ENCODE measurements at places on chromosomes 12 and 14. TPM values are rescaled to one million over a fixed set of nuclear protein-coding genes. Genes with fewer than 3 reads are reported as not detected.
A peak's percentile ranks its signal among the peaks of the same experiment; 100 is the strongest.

GRCh38 chr12:50574601-50575348 lies 70.0 kb downstream of the DIP2B start:
- peaks cover 69% of the 10 kb centered on the region for H3K4me1 ChIP-seq
- peak overlapping the region; percentile 29 for H3K27ac ChIP-seq
- H3K36me3 ChIP-seq = no peaks in the 10 kb centered on the region
- H3K4me3 ChIP-seq = no peak overlapping the region
- no peak for DNase-seq

Gene CHGA
- total RNA-seq = not detected

Gene CEBPE
- total RNA-seq = not detected

Gene ARL1
- total RNA-seq = 54.6 TPM

GRCh38 chr14:26791117-26791806 lies 193.4 kb upstream of the NOVA1 start:
- H3K27me3 ChIP-seq = no peaks in the 10 kb centered on the region
- no peak for DNase-seq
- H3K36me3 ChIP-seq = no peaks in the 10 kb centered on the region
- no peak overlapping the region for H3K27ac ChIP-seq

- no peaks in the 10 kb centered on the region for H3K27me3 ChIP-seq
- no peaks in the 10 kb centered on the region for H3K36me3 ChIP-seq
- no peak for DNase-seq
- no peak overlapping the region for H3K4me3 ChIP-seq
- no peaks in the 10 kb centered on the region for H3K4me1 ChIP-seq
These were observed 127.2 kb upstream of the ATF7IP start for GRCh38 chr12:14238221-14238792.

DNA sequence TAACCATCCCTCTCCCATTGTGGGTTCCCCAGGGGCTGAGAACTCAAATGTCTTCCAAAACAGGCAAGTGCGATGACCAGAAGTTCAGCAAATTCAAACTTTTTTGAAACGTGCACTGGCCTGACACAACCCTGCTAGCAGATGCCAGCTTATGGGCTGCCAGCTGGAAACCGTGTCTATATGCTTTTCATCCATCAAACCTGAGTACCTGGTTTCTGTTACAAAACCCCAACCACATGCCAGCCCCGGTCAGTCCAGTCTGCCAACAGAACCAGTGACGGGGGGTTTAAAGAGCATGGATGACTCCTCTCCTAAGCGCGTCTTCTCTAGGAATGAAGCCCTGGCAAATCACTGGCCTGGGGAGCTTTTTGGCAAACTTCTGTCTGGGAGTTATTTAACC lies 189.7 kb downstream of the TTC7B start:
- peaks cover 54% of the 10 kb centered on the region for H3K4me1 ChIP-seq
- H3K27ac ChIP-seq = peak overlapping the region; percentile 53
- H3K27me3 ChIP-seq = no peaks in the 10 kb centered on the region
- H3K36me3 ChIP-seq = no peaks in the 10 kb centered on the region

- H3K27me3 ChIP-seq = no peaks in the 10 kb centered on the region
- peaks cover 18% of the 10 kb centered on the region for H3K36me3 ChIP-seq
- H3K4me1 ChIP-seq = peaks cover 5% of the 10 kb centered on the region
- H3K4me3 ChIP-seq = no peak overlapping the region
- no peak for DNase-seq
- H3K27ac ChIP-seq = no peak overlapping the region
These were observed 71.4 kb downstream of the RBM19 start for GRCh38 chr12:113894697-113895096.

- no peaks in the 10 kb centered on the region for H3K36me3 ChIP-seq
- no peak overlapping the region for H3K4me3 ChIP-seq
- DNase-seq = no peak
These were observed 75.3 kb downstream of the RCOR1 start for GRCh38 chr14:102667703-102668102.

- H3K4me3 ChIP-seq = no peak overlapping the region
- no peak for DNase-seq
- H3K27ac ChIP-seq = no peak overlapping the region
These were observed 83.7 kb upstream of the PCNX4 start for GRCh38 chr14:60008042-60008441.

Gene KCNMB4
- 1.2 TPM for total RNA-seq

GRCh38 chr12:117450209-117450608 lies 88.8 kb upstream of the NOS1 start:
- no peaks in the 10 kb centered on the region for H3K4me1 ChIP-seq
- H3K27me3 ChIP-seq = no peaks in the 10 kb centered on the region
- no peaks in the 10 kb centered on the region for H3K36me3 ChIP-seq
- no peak overlapping the region for H3K27ac ChIP-seq
- DNase-seq = no peak

Gene MANSC1
- total RNA-seq = 22.5 TPM
